ENCODE measurements at places on chromosomes 12 and 14.

DNA sequence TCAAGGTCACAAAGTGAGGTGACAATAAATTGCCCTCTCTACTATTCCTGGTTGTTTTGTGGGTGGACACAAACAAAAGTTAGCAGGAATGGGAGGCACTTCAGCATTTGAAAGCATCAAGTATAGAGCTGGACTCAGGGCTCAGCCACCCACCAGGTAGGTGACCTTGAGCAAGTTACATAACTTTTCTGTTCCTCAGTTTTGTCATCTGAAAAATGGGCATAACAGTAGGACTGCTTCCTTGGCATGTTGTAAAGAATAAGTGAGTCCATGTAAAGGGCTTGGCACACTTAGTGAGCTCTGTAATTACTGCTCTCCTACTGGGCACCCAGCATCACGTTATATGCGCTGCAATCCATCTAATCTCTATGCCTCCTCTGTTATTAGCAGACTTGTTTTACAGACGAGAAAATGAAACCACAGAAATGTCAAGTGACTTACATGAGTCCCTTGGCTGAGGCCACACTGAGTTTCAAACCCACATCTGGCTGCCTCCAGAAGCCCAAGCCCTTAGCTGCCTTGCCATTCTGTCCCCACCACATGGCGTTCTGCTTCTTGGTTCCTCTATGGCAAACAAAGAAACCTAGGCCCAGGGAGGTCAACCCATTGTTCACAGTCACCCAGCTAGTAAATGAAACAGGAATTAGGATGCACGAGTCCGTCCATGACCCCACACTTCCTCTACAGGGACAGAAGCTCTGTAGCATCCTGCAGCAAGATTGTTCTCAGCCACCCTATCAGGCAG, 63.2 kb upstream of the SLC24A4 start:
- no peak for DNase-seq

DNA sequence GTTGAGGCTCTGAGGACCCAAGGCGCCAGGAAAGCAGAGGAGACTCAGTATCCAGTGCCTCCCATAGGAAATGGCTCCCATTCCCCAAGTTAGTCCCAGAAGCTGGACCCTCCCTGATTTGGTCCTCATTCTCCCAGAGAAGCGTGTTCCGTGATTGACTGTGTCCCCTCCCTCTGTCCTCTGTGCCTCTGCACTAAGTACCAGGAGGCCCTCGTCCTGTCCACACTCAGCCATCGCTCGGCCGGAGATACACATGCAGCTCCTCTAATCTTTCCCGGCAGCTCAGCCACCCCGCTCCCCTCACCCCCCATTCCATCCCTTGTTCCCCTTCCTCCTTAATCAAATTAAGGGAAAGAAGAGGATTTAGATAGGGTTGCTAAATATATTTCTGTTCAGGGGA, 28.3 kb upstream of the ATP2A2 start:
- DNase-seq = no peak

- no peak for DNase-seq
These were observed 1.4 kb downstream of the TMBIM4 start for GRCh38 chr12:66168410-66168809.

DNA sequence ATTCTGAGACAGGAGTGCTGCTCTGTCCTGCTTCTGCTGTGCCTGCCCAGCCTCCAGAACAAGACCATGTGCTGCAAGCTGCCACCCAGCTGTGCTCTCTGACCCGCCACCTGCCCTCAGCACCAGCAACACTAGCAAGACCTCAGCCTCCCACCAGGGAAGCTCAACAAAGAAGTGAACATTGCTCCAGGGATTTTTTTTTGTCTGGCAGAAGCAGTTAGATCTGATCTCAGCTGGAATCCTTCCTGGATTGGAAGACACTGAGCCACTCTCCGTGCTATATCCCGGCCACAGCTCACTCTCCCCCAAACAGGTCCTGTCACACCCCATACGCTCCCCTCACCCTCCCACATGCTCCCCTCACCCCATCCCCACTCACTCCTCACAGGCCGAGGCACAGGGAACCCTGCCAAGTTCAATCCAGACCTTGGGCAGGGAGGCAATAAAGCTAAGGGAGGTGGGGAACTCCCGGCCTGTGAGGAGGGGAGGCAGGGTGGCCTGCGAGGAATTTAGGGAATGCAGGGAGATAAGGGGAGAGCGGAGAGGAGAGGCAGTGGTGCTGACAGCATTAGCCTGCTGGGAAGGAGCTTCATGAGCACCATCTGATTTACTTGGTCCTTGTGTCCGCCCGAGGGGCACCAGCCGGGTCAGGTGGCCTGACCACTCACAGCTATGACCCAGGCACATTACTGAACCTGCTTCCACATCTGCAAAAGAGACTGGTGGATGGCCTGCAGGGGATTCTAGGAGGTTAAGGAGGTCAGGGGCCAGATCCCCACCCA, 29.7 kb downstream of the CCDC85C start:
- no peak for DNase-seq

DNA sequence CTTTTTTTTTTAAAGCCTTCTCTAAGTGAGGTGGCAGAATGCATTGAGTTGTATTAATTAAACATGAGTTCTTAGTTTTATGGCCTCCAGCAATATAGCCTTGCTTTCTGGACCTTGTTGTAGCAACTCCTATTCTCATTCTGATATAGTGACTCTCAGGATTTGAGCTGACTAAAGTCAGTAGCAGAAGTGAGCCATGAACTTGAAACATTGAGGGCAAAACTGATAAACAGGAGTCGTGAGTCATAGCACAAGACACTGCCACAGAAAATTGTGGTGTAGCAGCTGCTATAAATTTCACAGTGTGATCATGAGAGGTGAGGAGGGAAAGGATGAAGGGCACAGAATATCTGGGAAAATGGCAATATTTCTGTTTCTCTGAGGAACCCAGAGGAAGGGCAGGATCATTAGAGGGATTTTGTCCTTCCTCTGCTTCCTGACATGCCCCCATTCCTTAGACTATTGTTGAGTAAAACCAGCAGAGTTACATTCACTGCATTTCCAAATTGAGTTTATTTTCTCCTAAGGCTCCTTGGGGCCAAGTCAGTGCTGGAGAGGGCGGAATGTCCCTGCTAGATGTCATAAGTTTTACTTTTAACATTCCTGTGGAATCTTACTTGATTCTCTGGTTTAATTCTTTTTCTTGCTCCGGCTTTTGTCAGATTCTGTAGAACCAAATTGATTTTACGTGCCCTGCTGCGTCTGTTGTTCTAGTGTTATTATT, 7.5 kb downstream of the KLRG1 start:
- no peak for DNase-seq

All from cortex of kidney (tissue), 1 donor.